ENCODE measurements at places on chromosomes 6 and 20.

GRCh38 chr6:135086414-135086764 is 31.8 kb upstream of the HBS1L start:
- DNase-seq, result no peak

DNA sequence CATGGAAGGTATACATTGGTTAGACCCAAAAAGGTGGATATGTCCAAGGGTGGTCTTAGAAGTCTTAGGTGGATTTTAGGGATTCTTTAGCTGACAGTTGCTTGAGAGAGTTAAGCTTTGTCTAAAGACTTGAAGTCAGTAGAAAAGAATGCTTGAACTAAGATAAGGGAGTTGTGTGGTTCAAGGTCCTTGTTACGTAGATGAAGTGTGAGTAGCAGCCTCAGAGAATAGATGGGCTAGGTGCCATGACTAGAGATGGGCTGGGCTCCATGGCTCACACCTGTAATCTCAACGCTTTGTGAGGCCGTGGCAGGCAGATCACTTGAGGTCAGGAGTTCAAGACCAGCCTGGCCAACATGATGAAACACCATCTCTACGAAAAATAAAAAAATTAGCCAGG is 1.7 kb downstream of the SHLD1 start:
- DNase-seq, result no peak

DNA sequence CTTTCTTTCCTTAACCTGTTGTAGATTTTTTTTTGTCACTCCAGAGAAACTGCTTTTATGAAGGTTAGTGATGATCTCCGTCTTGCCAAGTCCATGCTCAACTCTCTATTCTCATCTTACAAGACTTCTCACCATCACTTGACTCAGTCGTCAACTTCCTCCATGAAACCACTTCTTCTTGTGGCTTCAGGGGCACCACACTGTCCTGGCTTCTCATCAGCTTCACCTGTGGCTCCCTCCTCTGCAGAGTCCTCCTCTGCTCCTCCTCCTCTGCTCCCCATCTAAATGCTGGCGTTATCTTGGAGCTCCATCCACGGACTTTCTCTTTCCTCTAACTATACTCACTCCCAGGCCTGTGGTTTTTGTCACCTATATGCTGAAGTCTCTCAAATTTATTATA is 187.5 kb downstream of the BACH2 start:
- DNase-seq, result no peak

DNA sequence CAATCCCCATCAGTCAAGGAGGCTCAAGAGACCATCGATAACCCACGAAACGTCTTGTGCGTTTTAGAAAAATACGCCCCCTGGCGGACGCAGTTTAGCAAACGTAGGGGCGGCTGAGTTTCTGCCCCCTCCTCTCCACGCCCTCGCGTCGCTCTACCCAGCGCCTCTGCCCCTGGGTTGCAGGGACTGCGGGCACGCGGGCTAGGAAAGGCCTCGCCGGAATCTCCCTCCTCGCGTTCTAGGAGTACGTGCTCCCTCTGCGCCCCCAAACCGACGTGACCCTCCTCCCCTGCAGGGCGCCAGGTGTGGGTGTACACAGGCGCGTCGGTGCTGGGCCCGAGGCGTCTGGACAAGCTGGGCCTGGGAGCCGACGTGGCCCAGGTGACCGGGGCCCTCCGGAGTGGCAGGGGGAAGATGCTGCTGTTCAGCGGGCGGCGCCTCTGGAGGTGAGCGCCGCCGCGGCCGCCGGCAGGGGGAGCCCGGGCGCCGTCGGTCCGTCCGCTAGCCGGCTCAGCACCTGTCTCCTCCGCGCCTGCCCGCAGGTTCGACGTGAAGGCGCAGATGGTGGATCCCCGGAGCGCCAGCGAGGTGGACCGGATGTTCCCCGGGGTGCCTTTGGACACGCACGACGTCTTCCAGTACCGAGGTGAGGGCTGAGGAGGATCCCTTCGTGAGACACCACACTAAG is 5.3 kb downstream of the MMP9 start:
- peak; percentile 29 for DNase-seq

DNA sequence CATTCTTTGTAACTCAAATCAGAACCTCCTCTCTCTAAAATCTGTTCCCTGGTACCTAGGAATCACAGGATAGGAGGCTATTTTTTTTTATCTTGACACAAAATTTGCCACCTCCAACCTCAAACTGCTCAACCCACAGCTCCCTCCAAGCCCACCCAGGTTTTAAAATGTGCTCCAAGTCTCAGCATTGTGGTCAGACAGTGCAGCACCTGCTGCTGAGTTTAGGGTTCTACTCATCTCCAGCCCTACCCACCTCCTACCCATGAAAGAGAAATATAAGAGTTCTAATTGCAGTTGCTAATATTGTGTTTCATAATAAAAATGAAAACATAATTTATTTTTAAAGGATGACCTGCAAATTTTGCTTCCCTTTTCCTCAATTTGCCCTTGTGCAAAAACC is 496.5 kb downstream of the MAFB start:
- DNase-seq, result no peak

DNA sequence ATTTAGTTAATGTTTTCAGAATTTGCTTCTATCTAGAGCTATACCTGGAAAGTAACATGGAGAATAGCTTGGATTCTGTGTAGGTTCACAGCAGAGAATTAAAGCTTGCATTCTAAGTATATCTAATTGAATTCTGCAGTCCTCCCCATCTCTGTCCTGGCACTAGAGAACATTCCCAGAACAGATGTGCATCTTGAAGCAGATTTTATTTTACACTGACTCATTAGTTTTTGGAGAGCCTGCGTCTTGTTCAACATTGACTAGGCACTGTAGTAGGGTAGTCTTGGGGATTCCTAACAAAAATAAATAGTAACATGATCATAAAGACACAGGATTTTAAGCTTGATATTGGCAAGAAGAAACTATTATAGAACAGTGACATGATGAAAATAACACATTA is 36.2 kb upstream of the BAG2 start:
- DNase-seq, result no peak

- no peak for DNase-seq
Measured at GRCh38 chr20:61673152-61673847, 392.4 kb downstream of the TAF4 start.

GRCh38 chr6:147674099-147674498 is 165.6 kb downstream of the SAMD5 start:
- DNase-seq, result no peak

GRCh38 chr6:1437553-1438406 is 48.4 kb downstream of the FOXF2 start:
- no peak for DNase-seq

GRCh38 chr6:157464653-157465535 is 83.9 kb downstream of the ZDHHC14 start:
- no peak for DNase-seq
